ENCODE measurements at places on chromosomes 2 and 18.

DNA sequence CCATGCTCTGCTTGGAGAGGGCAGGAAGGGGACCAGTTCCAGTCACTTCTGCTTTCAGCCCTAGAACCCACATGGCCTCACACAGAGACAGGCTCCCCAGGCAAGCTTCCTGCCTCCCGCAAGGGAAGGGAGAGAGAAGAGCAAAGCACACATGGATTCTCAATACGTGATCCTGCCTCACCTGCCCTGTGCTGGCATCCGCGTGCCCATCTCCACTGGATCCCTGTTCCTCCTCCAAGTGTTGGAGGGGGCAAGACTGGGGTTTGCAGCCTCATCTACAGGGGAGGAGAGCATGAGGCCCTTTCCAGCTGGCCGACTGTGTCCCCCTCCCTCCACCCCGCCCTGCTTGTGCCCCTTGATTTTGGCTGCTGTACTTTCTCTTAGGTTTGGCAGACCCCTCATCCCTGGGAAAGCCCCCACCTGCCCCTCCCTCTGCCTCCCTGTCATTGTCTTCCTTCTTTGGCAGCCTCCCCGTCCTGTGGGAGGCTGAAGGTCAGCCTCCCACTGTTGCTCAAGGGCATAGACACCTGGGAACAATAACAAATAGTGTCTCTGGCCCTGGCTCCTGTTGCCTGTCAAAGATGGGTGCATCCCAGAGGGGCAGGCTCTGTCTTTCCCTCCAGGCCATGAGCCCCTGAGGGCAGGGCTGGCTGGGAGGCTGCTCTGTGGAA is 22.7 kb downstream of the KCNF1 start:
- DNase-seq, result no peak

- no peak for DNase-seq
These were observed 61.2 kb upstream of the GPC1 start for GRCh38 chr2:240374085-240374907.

- DNase-seq, result no peak
These were observed 606.4 kb downstream of the RNF144A start for GRCh38 chr2:7523481-7524120.

DNA sequence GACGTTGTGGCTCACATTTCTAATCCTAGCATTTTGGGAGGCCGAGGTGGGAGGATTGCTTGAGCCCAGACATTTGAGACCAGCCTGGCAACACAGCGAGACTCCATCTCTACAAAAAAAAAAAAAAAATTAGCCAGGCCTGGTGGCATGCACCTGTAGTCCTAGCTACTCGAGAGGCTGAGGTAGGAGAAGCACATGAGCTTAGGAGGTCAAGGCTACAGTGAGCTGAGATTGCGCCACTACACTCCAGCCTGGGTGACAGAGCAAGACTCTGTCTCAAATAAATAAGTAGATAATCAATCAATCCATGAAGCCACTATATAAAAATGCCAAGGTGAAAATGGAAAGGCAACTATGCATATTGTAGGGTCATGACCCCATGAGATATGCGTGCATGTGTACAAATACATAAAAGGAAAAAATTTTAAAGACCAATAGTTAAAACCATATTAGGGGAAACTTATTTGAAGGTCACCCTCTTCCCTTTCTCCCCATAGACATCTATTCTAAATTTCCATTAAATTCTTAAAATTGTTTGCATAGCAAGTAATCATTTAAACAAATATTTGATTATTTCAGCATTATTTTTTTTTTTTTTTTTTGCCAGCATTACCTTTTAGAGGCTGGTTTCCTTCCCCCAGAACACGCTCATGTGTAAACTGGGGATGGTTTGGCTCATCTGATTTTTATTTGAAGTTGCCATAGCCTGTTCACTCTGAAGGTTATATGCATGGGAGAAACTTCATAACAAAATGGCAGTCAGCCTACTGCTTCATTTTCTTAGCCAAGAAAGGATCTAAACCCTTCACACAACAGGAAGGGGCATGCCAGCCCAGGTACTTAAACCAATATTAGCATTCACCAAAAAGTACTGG is 37.3 kb upstream of the TMEM247 start:
- no peak for DNase-seq

DNA sequence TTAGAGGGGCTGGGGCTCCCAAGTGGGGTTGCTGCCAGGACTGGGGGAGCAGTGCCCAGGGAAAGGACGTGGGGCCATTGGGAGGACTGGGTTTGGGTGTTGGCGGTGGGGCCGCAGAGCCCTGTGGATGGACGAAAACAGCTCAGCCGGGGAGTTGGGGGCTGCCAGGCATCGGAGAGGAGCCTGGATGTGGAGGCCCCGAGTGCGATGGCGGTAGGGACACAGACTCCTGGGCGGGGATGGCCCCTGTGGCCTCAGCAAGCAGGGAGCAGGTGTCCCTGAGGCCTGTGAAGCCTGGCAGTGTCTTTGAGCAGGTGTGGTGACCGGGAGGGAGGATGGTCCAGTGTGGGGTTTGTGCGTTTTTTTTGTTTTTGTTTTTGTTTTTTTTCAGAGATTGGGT is 13.3 kb downstream of the CTDP1 start:
- no peak for DNase-seq

DNA sequence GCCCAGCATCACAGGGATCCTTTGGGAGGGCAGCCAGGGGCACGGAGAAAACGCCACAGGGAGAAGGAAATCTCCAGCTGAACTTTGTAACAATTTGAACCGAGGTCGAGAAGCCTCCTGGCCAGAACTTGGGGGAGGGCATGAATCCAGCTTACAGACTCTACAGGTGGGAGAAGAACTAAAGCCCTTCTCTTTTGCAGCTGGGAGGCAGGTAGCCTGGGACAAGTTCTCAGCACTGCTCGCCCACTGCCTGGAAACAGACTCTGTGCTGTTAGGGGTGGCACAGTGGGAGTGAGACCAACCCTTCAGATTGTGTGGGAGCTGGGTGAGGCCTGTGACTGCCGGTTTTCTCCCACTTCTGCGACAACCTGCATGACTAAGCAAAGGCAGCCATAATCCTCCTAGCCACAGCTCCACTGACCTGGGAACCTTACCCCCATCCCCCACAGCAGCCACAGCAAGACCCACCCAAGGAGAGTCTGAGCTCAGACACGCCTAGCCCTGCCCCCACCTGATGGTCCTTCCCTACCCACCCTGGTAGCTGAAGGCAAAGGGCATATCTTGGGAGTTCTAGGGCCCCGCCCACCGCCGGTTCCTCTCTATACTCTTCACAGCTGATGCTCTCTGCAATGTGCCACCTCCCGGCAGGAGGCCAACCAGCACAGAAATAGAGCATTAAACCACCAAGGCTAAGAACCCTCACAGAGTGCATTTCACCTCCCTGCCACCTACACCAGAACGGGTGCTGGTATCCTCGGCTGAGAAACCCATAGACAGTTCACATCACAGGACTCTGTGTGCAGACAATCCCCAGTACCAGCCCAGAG is 136.0 kb upstream of the SIX2 start:
- DNase-seq, result no peak

DNA sequence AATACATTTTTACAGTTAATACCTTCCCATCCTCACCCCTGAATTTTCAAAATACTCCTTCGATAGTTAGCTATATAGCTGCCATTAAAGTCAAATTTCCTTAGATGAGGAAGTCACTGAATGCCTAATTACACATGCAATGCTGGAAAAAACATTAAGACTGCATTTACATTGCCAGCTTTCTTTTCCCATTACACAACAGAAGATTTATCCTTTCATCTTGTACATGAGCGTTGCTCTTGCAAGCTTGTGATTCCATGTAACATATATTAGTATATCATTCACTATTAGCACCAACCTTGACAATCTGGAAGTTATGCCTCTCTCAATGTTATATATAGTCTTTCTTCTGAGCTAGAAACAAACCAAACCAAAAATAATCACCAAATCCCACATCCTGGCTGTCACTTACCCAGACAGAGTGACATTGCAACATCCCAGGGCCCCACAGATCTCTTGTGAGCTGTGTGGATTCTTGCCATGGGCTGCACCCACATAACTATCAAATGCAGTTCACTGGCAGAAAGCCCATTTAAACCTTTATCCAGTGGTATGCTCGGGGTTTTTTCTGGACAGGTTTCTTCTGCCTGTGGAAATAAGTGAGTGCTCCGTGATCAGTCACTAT is 79.2 kb upstream of the PAPOLG start:
- DNase-seq, result no peak

DNA sequence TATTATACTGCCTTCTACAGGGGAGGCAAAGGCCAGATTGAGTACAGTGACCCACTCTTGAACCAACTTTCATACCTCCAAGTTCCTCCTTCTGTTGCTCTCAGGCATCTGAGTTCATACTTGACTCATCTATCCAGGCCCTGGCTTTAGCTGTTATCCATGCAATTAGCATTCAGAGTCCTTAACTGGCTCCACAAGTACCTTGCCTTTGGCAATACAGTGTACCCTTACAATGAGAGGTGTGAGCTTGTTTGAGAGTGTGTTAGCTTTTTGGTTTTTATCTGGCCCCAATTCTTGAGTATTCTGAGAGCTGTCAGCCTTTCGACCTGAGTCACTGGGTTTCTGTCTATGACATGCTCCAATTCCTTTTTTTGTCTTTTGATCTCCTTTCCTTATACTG is 60.2 kb downstream of the EHD3 start:
- no peak for DNase-seq

- DNase-seq, result no peak
These were observed 12.3 kb downstream of the CALCRL start for GRCh38 chr2:187435756-187436155.

- no peak for DNase-seq
These were observed 52.2 kb downstream of the EML6 start for GRCh38 chr2:54775710-54776109.

DNA sequence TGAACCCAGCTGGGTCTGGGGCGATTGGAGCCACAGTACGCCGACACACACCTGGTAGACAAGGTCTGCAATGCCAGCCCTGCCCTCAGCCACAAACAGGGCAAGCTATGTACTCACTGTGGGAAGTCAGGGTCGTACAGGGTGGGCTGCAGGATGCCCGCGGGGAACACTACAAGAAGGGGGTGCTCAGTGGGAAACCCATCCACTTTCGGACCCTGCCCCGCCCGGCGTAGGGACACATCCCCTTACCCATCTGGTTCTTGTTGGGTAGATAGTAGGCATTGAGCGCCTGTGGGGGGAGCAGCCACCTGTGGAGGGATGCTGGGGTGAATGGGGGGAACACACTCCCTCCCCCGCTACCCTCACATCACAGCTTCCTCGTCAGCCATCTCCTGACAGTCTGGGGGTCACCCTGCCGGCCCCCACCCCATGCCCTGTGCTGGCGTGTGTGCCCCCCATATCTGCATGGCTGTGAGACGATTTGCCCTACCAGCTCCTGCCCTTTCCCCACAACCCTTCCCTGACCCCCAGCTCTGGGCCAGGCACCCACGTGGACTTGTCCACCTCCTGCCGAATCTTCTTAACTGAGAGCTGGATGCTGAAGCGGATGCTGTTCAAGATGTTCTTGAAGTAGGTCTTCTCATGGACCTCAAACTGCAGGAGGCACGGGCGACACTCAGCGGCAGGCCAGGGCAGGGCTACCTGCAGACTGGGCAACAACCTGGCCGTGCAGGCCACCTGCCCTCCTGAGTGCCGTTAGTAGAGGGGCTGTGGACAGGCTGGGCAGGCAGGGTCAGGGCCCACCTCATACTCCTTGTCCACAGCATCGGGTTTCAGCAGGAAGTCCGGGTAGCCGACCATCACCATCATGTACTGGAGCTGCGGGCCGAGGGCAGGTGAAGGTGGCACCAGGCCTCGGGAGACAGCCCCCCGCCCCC is 5.1 kb downstream of the ECEL1 start:
- DNase-seq, result no peak

DNA sequence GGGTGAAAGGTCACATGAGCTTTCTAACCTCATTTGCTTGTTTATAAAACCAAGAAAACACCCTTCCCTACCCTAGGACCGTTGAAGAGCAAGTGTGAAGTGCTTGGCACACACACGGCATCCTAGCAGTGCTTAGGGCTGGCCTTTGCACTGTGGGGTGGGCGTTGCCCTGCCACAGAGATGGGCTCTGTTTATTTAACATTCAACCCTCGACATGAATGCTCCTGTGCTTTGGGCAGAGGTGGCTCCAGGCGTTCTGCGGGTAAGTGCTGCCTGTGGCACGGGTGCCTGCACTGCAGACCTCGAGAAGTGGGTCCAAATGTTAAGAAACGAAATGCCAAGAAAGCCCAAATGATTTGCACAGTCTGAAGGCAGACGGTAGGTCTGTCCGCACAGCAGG is 170.1 kb downstream of the FHOD3 start:
- no peak for DNase-seq

DNA sequence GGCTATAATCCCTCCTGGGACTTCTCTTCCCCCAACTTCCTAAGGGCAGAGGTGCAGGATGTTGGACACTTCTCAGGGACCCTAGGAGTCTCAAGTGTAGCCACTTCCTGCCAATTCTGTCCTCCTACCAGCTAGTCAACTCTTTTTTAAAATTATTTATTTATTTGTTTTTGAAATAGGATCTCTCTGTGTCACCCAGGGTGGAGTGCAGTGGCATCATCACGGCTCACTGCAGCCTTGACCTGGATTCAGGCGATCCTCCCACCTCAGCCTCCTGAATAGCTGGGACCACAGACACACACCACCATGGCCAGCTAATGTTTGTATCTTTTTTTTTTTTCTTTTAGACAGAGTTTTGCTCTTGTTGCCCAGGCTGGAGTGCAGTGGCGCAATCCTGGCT is 11.5 kb downstream of the SFTPB start:
- DNase-seq, result no peak

DNA sequence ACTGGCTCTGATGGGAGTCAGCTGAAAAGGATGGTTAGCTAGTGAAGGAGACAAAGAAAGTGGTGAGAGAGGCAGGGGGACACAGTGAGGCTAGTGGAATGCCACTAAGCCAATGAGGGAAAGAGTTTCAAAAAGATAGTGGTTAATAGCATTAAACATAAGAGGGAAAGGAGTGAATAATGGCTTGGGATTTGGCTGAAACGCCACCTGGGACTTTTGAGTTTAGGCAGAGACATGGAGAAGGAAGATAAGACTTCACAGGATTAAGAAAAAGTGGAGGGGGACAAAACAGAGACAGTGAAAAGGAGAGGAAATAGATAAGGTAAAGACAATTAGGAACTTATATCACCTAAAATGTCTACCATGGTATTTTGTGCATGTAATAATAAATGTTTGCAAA is 6.9 kb downstream of the CD28 start:
- no peak for DNase-seq

DNA sequence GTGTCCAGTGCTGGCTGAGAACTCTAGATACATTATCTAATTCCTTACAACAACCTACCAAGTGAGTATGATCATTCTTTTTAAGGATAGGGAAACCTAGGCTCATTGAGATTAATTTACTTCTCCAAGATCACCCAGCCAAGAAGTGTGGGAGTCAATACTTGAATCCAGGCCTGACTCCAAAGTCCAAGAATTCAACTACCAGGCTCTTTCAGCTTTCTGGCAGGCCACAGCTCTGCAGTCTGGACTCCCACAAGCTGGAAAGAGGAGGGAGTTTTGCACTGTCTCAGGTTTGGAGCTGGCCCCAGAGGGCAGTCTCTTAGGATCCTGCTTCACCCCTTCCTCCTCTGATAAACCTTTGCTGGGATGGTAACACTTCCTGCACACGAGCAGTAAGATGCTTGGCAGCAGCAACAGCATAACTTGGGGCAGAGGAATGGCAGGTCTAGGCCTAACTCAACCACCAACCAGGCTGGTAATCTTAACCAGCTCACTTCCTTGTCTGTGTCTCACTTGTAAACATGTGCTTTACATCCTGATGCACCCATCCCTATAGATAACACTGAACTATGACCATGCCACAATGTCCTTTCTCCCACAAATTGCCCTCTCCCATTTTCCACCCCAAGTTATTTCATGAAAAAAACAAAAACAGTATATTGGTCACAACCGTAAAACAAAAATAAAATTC is 111.1 kb upstream of the ACAA2 start:
- no peak for DNase-seq

Data from CD4-positive, alpha-beta T cell treated with Interleukin-21 for 1 hour (primary cell).